ENCODE measurements at places on chromosomes 2 and 18.

DNA sequence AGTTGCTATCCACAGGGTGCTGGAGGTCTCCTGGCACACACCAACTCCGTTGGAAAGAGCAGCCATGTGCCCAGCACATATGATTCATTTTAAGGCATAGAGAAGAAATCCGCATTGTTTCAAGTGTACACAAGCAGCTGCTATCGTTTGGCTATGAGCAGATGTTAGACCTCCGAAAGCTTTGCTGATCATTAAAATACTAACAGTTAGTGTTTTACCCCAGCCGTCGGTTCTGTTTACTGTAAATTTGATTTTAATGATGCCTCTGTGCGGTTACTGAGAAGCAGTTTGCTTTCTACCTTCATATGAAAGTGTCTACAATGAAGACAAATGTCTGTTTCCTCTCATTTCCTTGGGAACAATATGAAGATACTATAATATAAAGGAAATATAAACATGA lies 154.9 kb downstream of the PTGR3 start:
- DNase-seq = no peak

- DNase-seq = no peak
These were observed 102.7 kb downstream of the MAP2 start for GRCh38 chr2:209526561-209526960.

GRCh38 chr2:136207665-136208064 lies 89.7 kb upstream of the CXCR4 start:
- no peak for DNase-seq

GRCh38 chr2:219002395-219003266 lies 9.4 kb upstream of the CRYBA2 start:
- DNase-seq = peak; percentile 93

- peak; percentile 36 for DNase-seq
These were observed 14.1 kb downstream of the LAMA3 start for GRCh38 chr18:23703057-23703986.

- peak; percentile 40 for DNase-seq
These were observed 1008.5 kb upstream of the FANCL start for GRCh38 chr2:59249441-59250306.

- no peak for DNase-seq
These were observed 116.9 kb downstream of the EPHA4 start for GRCh38 chr2:221455214-221455613.

DNA sequence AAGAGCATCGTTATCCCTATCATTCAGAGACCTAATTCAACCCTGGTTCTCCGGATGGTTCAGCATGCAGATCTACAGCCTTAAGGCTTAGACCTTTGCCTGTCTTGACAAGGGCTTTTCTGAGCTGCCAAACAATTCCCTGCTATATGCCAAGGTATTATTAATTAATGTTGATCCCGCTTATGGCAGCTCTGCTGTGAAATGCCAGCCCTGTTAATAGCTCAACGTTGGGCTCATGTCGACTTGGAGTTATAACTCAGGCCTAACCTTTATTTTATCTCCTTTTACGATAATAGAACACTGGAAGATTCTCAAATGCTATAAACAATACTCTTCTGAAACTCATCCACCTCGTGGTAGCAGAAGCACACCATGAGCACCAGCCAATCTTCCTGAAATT lies 188.6 kb downstream of the TMEM247 start:
- no peak for DNase-seq

- DNase-seq = no peak
These were observed 147.5 kb upstream of the DAPL1 start for GRCh38 chr2:158647436-158648231.

DNA sequence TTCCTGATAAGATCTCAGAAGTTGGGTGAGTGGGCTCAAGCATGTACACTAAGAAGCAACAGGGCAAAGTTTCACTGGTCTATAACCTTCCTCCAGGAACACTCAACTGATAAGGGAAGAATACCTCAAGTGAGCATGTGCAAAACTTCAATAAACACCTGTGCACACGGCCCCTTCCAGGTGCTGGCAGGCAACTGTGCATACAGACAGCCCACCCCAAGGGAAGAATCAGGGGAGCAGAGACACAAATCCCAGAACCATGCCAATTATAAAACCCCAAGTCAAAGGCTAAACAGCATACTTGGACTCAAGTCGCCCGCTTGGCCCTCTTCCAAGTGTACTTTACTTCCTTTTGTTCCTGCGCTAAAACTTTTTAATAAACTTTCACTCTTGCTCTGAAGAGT lies 85.9 kb upstream of the RTN4 start:
- no peak for DNase-seq

GRCh38 chr18:54671291-54671881 lies 80.3 kb downstream of the DYNAP start:
- peak; percentile 65 for DNase-seq

DNA sequence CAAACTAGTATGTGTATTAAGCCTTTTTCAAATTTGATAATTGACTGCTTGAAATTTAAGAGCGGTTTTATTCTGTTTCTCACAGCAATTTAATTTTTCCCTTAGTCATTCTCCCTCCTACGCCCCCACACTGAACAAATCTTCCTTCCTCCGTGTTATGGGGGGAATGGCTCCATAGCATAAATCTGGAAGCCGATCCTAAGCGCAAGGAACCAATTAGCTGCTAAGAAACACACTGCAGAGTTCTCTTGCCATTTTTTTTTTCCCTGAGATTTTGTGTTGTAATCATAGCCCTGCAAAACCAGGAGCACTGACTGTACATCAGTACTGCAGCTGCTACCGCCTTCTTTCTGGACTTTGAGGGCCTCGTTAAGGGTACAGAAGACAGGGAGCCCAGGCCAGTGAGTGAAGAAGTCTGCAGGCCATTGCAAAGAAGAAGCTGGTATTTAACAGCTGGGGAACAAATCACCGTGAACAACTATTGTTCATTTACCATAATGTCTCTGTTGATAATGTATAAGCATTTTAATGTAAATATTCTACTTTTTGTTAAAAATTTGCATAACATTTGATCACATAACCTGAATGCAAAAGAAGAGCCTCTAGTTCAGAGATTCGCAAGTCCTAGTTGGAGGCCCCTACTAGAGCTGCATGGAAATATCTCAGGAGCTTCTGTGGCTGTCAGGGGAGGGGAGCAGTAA lies 264.0 kb downstream of the LRATD1 start:
- no peak for DNase-seq

DNA sequence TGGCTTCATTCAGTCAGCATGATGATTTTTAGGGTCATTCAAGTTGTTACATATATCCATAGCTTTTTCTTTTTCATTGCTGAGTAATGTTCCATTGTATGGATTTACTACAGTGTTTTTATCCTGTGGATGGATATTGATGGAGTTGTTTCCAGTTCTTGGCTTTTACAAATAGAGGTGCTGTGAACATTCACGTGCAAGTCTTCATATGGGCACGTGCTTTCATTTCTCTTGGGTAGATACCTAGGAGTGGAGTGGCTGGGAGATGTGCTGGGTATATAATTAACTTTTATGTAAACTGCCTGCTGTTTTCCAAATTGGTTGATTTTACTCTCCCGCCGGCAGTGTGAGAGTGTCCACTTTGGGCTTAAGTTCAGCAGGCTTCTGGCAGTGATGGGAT lies 16.5 kb downstream of the AGAP1 start:
- no peak for DNase-seq

DNA sequence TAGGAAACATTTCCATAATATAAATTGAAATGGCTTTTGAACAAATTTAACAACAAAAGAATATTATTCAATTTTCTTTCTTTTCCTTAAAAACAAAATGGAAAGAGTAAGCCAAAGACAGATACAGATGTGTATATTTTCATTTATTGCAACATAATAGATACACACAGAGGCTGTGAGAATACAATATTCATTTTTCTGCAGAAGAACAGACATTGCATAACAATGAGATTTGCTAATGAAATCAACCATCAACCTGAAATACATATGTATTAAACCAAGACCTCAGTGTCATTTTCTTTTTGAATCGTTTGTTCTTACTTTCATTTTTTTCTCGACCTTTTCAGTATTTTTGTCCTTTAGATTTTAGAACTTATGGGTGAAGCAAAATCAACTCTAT lies 95.1 kb downstream of the BAZ2B start:
- DNase-seq = no peak

- DNase-seq = no peak
These were observed 1.2 kb upstream of the OTX1 start for GRCh38 chr2:63049211-63049969.

DNA sequence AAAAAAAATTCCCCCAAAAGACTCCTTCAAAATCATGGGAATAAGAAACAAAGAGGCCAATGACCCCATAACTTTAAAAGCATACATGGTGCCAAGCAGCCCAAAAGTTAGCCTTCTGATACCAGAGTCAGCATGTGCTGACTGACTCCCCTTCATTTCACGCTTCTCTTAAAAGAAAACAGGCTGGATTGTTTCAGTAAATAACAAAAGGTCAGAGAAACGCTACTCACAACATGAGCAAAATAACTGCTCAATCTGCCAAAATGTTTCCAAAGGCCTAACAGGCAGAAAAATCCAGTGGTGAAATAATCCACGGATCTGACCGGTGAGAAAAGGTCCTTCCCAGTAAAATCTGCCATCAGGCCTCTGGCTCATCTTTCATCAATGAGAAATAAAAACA lies 71.6 kb downstream of the BCL2 start:
- DNase-seq = no peak

DNA sequence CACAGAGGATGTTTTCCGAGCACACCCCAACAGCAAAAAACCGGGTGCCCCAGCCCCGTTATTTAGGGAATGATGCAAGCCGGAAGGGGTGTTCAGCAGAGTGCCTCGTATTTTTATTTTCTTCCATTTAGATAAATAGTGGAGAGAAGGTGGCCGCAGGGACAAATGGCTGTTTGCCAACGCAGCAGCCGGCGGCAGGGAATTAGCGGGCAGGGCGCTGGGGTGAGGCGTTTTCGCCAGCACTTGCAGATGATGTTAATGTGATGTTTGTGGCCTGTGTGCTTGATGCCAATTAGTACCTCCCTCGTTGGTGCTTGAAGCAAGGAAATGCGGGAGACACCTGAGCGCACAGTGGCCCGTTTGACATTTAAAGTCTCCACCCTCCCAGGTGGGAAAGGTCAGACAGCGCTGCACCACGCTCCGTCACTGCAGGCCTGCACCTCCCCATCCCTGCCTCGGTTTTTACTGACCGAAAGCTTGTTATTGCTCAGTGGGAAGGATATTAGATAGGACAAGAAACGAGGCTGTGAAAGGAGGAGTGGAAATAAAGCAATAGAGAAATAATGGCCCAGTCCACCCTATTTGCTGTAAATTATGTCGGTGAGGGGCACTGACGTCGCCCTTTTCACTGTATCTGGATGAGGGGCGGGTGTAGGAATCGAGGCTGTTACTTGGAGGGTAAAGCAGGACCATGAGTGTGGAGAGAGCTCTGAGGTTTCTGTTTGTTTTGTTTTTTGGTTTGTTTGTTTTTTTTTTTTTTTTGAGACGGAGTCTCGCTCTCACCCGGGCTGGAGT lies 39.1 kb downstream of the NFATC1 start:
- DNase-seq = no peak

DNA sequence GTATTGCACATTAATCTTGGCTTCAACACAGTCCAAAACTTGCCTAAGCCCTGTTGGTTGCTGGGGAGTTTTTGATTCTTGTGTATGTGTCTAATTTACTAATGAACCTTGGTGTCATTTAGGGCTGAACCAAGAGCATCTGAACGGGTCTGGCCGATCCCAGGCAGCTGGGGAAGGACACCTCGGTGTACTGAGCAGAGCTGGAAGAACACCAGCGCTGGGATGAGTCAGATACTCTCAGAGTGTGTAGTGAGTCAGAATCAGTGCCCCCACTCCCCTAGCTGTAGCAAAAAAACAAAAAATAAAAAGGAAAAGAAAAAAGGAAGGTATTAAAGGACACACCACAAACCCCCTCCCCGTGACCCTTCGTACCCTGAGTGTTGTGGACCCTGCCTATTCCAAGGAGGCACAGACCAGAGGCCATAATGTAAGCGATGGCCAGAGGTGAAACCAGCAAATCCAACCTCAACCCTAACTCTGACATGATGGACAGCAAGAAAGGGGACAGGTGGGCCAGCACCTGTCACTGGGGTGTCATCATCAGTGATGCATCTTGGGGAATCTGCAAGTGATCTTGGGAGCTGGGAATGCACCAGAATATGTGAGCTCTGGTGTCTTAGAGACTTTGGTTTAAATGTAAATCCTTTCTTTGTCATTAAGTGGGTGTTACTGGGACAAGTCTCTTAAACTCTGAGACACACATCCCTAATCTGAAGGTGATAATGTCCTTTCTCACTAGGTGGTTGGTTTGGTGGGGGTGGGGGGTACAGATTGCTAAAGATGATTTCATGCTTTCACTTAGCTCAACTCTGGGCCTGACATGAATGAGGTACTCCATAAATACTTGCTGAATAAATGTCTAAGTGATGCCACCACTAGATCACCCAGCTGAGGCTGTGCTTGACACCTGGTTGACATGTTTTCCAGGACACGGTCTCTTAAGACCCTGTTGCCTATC lies 34.2 kb upstream of the NCOA1 start:
- DNase-seq = no peak

- DNase-seq = no peak
These were observed 100.6 kb downstream of the BABAM2 start for GRCh38 chr2:27991146-27991545.

DNA sequence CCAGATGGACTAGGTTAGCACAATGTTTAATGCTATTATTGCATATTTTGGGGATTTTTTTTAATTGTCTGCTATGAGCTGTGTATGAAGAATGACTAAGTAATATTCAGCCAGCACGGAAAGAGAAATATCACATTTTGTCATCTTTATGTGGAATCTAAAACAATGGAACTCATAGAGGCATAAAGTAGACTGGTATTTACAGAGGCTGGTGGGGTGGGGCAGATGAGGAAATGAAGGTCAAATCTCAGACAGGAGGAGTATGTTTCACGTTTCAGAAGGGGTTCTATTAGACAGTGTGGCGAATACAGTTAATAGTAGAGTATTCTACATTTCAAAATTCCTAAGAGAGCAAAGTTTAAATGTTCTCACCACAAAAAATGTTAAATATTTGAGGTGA lies 4.7 kb downstream of the CDH19 start:
- no peak for DNase-seq

DNA sequence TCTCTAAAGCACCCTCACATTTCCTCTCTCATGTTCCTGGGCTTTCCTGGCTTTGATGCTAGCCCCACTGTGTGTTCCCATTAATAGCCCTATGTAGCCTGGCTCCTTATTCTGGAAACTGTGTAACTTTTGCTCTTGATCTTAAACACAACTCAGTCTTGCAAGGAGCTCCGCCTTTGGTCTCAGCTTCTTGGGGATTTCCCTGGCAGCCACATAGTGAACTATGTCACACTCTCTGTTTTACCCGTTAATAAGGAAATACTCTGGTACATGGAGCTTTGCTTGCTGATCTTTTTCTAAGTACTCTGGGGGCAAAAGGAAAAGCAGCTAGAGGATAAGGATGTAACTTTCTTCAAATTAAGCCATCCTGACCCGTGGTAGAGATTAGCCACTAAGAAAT lies 259.3 kb downstream of the NEDD4L start:
- DNase-seq = no peak

- no peak for DNase-seq
These were observed 12.1 kb upstream of the MAPRE2 start for GRCh38 chr18:35029103-35029502.

GRCh38 chr2:14257801-14258507 lies 374.6 kb upstream of the LRATD1 start:
- no peak for DNase-seq

GRCh38 chr2:170235860-170236679 lies 58.1 kb downstream of the MYO3B start:
- DNase-seq = peak; percentile 96

- no peak for DNase-seq
These were observed 39.3 kb downstream of the C1QL2 start for GRCh38 chr2:119119076-119119785.

- DNase-seq = peak; percentile 93
These were observed 10.5 kb downstream of the FAM110C start for GRCh38 chr2:35852-36251.

Data from NCI-H510A treated with DMSO at 0.1 percent for 48 hours (cell line).